ENCODE measurements at places on chromosomes 2 and 18.

DNA sequence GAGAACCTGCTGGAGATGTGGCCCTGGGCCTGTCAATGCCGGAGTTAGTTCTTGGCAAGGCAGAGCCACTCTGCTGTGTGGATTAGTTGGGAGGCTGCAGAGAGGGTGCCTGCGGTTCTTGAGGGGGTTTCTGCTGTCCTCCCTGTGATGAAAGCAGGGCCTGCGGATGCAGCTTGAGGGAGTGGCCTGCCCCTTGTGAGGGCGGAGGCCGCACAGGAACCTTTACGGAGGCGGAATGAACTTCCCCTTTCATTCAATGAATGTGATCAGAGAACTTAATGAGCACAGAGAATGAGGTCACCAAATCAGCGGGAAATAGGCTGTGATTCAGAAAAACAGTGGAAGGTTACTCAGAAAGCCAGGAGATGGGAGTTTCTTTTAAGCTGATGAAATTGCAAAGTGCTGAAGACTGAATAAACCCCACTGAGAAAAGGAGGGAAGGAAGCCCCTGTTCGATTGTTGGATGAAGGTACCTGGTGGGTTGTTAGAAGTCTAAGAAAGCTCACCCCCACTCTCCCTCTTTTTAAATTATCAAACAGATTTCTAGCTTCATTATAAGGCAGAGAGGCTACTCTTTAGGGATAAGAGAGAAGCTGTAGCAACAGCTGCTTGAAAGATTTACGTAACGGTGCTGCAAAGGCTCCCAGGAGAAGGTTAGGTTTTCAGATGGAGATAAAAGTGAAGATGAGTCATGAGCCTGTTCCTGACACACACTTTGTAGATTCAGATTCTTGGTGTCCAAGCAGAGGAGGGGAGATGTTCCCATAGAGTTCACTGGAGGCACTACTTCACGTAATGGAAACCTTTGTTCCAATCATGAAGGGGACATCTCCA lies 47.4 kb downstream of the VWA3B start:
- DNase-seq = peak; percentile 21

GRCh38 chr2:124382067-124382618 lies 357.1 kb downstream of the CNTNAP5 start:
- no peak for DNase-seq

DNA sequence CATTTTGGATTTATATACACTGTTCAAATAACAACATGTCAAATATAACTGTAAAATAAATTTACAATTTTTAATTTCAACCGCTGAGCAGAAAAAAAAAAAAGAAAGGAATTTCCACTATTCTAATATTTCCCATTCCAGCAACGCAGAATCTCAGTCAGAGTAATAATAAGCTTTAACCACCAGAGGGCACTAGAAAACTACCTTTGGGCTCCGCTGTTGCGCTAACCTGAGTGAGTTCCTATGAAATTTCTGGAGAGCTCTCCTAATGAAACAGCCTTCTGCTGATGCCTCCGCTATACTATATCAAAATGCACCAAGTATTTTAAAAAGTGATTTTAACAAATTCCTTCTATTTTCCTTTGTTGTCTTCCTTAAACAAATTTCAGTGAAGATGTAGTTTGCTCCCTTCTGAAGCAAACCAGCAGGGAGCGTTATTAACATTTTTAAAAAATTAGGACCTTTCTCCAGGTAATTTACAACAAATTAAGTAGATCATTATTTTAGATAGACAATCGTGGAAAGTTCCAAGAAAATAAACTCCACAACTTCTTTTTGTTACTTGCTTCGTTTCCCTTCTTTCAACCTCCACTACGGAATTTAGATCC lies 23.0 kb downstream of the ERMN start:
- peak; percentile 7 for DNase-seq

DNA sequence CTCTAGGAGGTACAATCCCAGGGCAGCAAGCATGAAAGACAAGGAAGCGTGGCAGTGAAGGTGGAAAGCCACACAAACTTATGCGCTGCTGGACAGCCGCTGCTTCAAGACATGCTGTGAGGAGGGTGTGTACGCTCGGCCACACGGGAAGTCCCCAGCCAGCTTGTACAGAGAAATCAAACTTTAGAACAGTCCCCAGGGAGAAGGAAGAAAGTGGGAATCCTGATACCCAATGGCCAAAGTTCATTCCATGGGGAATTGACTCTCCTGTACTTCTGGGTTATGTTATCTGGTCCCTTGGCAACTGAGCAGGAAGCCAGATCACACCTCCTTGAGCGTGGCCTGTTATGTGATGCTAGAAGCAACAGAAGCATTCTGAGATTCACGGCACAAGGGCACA lies 86.1 kb upstream of the BOD1L2 start:
- DNase-seq = no peak

- DNase-seq = no peak
Observed at GRCh38 chr2:161625314-161625919, 1.2 kb downstream of the SLC4A10 start.

GRCh38 chr2:19860022-19860421 lies 41.8 kb downstream of the TTC32 start:
- no peak for DNase-seq

All from stimulated activated CD4-positive, alpha-beta T cell treated with anti-CD3 and anti-CD28 coated beads, Interleukin-4, amount 100 ng/mL, for 1 hour (primary cell).